ENCODE measurements at places on chromosomes 4 and X. TPM values are rescaled to one million over a fixed set of nuclear protein-coding genes. Genes with fewer than 3 reads are reported as not detected.

Gene ASB12
- total RNA-seq, result 0.10 TPM

Gene MAGEB10
- total RNA-seq, result not detected

Gene SSX4
- not detected for total RNA-seq

Gene ITM2A
- total RNA-seq, result 72.8 TPM

Gene SLC39A8
- total RNA-seq, result 26.3 TPM

Gene EFHC2
- total RNA-seq, result 6.1 TPM

Gene DIPK2B
- total RNA-seq, result not detected

Gene POU4F2
- not detected for total RNA-seq

Measured in mononuclear cell (primary cell).